ENCODE measurements at places on chromosomes 1 and 21. TPM values are rescaled to one million over a fixed set of nuclear protein-coding genes. Genes with fewer than 3 reads are reported as not detected.

The CGN gene
- polyA plus RNA-seq, result 0.18 TPM

The KRTAP13-2 gene
- polyA plus RNA-seq, result not detected

The SPOCD1 gene
- 0.09 TPM for polyA plus RNA-seq

The WNT4 gene
- polyA plus RNA-seq, result 0.05 TPM

The OR6K3 gene
- not detected for polyA plus RNA-seq

The SERPINC1 gene
- 0.18 TPM for polyA plus RNA-seq

The GJB3 gene
- not detected for polyA plus RNA-seq

The OR2M3 gene
- polyA plus RNA-seq, result not detected

The TMOD4 gene
- 0.20 TPM for polyA plus RNA-seq

The NBPF4 gene
- not detected for polyA plus RNA-seq

The CAPN8 gene
- 0.23 TPM for polyA plus RNA-seq

The TEX35 gene
- polyA plus RNA-seq, result 0.23 TPM
